ENCODE measurements at places on chromosomes 7 and 10.

- no peak for DNase-seq
Measured at GRCh38 chr10:130416334-130417150, 280.4 kb downstream of the GLRX3 start.

DNA sequence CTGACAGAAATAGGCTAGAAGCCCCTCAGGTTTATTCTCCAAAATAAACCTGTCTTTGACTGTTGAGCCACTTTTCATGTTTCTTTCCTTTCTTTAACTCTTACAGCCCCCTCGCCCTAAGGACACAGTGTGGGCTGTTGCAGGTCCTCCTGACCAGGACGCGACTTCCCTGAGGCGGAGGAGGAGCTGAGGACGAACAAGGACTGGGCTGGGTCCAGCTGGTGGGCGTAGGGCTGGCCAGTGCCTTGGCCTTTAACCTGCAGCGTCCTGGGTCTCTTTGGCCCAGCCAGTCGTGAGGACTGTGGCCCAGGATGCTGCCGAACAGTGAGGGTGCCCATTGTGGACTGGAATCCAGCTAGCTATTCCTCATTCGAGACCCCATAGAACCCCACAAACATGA, 13.4 kb upstream of the BMS1 start:
- DNase-seq = no peak

DNA sequence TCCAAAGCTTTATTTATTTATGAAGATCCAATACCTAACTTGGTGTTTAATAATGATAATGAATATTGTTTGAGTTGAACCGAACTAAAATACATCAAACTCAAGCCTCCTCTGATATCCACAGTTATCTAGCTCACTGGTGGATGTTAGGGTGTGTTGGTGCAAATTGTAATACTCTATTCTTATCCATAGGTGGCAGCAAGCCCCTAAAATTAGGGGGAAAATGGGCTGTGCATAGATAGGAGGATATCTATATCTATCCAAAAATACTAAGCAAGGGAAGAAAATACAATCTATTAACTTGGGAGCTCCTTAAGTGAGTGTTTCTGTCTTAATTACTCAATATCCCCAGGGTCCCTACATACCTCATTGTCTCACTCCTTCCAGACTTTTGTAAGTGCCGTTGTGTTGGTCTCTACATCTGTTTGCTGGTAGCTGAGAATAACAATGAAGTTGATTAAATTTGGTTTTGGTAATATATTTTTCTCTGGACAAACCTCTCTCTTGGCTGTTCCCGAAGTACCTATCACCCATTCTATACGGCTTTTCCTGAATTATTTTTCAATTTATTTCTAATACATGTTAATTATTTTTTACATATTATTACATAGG, 55.0 kb upstream of the VWDE start:
- peak; percentile 38 for DNase-seq

GRCh38 chr7:47422611-47423010, 159.3 kb downstream of the TNS3 start:
- DNase-seq = no peak

- peak; percentile 67 for DNase-seq
Measured at GRCh38 chr7:73612598-73613269, 11.6 kb downstream of the MLXIPL start.

GRCh38 chr7:101206665-101207042, 5.8 kb upstream of the MOGAT3 start:
- no peak for DNase-seq

DNA sequence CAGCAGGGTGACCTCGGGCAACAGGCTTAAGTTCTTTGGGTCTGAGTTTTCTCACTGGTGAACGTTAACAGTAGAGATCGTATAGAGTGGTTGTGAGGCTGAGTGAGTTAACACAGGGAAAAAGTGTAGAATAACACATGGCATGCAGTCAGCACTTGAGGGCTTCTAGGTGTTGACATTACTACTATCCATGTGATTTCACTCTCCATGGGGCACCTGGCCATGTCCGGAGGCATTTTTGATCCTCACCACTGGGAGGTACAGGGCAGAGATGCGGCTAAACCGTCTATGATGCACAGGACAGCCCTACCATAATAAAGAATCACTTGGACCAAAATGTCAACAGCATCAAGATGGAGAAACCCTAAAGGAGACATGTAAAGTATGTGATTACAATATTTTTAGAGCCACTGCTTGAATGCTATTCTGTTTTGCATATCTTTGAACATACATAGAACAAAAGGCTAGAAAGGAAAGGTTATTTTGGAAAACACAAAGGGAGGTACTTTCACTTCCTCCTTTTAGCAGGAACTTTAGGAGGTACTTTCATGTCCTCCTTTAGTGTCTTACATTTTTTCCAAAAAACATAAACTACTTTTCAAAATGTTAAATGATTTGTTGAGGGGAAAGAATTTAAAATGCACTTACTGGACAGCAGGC, 44.3 kb downstream of the NOD1 start:
- DNase-seq = no peak

DNA sequence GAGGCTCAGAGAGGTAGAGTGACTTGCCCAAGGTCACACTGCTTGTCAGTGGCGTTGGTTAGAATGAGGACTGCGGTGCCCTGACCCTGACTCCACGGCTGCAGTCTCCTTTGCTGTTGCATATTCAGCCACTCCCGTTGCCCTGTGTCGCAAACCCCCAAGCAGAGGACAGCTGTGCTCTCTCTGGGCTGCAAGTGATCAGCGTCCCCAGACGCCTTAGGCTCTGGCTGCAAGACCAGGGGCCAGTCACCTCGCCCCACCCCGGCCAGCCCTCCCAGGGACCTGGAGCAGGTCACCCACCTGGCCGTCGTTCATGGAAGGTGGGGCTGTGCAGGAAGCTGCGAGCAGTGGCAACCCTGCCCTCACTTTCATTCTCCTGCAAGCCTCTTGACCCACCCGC, 51.7 kb upstream of the NANOS1 start:
- no peak for DNase-seq

GRCh38 chr10:29386342-29386999, 97.6 kb downstream of the LYZL1 start:
- DNase-seq = peak; percentile 50

- DNase-seq = no peak
Measured at GRCh38 chr7:156950381-156950858, 908 bp downstream of the NOM1 start.

DNA sequence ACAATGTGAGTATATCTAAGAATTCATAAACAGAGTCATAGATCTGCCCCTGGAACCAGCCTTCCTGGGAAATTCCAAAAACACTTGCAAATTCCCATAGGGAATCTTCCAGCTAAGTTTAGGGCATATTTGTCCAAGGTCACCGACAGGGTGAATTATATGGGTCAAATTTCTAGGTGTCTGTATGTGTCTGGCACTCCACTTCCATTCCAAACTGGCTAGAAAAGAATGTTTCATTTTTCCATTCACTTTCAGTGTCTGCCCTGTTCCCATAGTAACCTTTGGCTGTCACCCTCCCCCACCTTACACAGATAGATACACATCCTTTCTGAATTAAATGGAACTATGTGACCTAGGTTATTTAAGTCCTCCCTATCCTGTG, 230.9 kb downstream of the CREB5 start:
- no peak for DNase-seq

DNA sequence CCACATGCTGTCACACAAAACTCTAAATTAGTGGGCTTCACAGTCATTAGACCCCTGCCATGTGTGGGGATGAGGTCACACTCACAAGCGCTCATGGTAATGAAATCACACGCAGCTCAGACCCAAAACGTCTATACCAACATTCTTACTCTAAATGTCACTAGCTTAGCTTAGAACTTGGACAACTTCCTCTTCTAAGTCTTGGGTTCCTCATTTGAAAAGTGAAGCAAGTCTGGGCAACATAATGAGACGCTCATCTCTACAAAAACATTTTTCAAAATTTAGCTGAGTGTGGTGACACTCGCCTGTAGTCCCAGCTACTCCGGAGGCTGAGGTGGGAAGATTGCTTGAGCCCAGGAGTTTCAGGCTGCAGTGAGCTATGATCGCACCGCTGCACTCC, 92.7 kb upstream of the MACROH2A2 start:
- DNase-seq = no peak

DNA sequence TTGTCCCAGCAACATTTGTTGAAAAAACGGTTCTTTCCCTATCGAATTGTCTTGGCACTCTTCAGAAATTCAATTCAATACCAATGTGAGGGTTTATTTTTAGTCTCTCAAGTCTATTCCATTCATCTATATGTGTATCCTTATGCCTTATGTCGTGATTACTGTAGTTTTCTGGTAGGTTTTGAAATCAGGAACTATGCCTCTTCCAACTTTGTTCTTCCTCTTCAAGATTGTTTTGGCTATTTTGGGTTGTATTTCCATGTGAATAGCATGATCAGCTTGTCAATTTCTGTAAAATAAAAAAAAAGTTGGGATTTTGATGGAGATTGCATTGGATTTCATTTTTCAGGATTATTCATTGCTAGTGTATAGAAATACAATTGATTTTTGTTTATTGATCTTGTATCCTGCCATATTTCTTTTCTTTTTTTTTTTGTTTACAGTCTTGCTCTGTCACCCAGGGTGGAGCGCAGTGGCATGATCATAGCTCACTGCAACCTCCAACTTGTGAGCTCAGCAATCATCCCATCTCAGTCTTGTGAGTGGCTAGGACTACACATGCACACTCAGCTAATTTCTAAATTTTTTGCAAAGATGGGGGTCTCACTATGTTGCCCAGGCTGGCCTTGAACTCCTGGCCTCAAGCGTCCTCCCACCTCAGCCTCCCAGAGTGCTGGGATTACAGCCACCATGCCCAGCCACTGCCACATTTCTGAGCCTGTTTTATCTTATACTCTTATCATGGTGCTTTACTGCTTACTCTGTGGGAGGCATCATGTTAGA, 46.2 kb upstream of the MKLN1 start:
- no peak for DNase-seq
